Psoas muscle (tissue), 8 donors: ENCODE measurements at places on chromosomes 2 and 18. TPM values are rescaled to one million over a fixed set of nuclear protein-coding genes. Genes with fewer than 3 reads are reported as not detected.
A peak's percentile ranks its signal among the peaks of the same experiment; 100 is the strongest.

The NEU2 gene
- total RNA-seq, result not detected

- H3K27me3 ChIP-seq, result no peaks in the 10 kb centered on the region
- peaks cover 25% of the 10 kb centered on the region for H3K4me1 ChIP-seq
- H3K27ac ChIP-seq, result peak overlapping the region; percentile 90
- H3K4me3 ChIP-seq, result peak overlapping the region; percentile 81
Observed at GRCh38 chr2:175166216-175166824, 1.7 kb downstream of the ATF2 start.

The SPR gene
- 23.3 TPM for total RNA-seq

GRCh38 chr2:20660506-20661420 is 6.2 kb upstream of the GDF7 start:
- H3K4me3 ChIP-seq, result no peak overlapping the region
- DNase-seq, result no peak
- H3K36me3 ChIP-seq, result no peaks in the 10 kb centered on the region

- H3K36me3 ChIP-seq, result no peaks in the 10 kb centered on the region
- H3K27me3 ChIP-seq, result peaks cover 57% of the 10 kb centered on the region
- H3K4me1 ChIP-seq, result peaks cover 6% of the 10 kb centered on the region
- no peak overlapping the region for H3K27ac ChIP-seq
- peak; percentile 64 for DNase-seq
- H3K4me3 ChIP-seq, result no peak overlapping the region
Observed at GRCh38 chr18:79796531-79797405, 970 bp upstream of the KCNG2 start.
